ENCODE measurements at places on chromosomes 12 and 14.

DNA sequence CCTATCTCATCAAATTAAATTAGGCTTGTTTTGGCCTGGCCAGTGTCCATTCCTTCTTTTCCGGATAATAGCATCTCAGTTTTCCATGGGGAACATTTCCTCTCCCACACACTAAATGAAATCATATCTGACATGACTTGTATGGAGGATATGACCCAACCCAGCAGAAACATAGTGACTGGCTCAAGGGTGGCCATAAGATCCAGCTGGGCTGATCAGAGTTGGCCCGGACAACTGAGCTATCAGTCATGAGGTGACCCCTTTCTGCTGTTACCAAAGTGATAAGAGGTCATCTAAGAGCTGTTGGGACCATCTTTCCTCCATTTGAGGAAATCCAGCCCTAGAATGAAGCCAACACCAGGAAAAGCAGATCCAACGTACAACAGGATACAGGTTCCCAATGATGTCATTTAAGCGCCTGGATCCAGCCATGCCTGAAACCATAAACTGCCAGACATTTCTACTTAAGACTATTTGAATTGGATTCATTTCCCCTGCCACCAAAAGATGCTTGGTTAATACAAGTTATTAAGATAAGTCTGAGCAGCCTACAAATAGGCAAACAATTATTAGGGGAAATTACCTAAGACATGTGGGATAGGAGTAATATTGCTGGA, 20.7 kb upstream of the NCOR2 start:
- DNase-seq, result no peak

DNA sequence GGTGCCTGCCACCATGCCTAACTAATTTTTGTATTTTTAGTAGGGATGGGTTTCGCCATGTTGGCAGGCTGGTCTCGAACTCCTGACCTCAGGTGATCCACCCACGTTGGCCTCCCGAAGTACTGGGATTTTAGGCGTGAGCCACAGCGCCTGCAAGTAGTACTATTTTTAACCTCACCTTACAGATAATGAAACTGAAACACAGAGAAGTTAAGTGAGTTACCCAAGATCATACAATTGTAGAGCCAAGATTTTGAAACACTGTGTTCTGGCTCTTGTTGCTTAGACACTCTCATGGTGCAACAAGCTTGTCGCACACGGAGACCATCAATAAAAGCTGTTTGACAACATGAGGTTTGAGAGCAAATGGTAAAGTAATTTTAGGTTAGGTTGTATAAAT, 159.1 kb upstream of the LMNTD1 start:
- peak; percentile 3 for DNase-seq

DNA sequence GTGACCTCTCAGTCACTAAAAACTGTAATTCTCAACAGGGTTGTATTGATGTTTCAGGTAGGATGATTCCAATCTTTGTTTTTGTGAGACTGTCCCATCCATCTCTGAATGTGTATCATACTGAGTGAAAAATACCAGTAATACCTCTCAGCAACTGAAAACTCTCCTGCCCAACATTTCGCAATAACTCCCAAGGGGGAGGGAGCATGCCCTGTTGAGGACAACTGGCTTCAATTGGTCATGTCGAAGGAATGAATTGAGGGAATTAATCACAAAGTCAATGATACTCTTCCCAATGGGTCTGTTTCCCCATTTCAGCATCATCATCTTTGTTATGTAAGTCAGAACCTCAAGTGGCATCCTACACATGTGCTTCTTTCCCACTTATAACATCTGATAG, 102.4 kb upstream of the E2F7 start:
- DNase-seq, result no peak

DNA sequence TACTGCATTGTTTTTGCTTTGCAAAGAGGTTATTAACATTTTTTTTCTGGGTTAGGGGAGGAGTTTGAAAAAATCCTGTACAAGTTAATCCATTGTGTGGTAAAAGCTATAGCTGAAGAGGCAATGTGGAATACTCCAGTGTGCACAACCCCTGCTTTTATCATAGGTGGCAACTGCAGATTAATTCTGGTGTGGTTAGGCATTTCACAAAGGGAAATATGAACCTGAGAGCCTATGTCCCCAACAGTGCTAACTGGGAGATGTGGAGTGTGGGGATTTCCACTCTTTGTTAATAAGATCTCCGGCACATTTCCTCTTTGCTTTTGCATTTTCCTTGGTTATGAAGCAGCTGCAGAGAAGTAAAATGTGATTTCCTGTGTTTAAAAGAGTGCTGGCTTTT, 33.6 kb downstream of the PRORP start:
- peak; percentile 45 for DNase-seq

GRCh38 chr14:97428808-97429440, 631.7 kb downstream of the VRK1 start:
- no peak for DNase-seq

- peak; percentile 78 for DNase-seq
Observed at GRCh38 chr12:81668475-81668874, 90.7 kb downstream of the PPFIA2 start.

DNA sequence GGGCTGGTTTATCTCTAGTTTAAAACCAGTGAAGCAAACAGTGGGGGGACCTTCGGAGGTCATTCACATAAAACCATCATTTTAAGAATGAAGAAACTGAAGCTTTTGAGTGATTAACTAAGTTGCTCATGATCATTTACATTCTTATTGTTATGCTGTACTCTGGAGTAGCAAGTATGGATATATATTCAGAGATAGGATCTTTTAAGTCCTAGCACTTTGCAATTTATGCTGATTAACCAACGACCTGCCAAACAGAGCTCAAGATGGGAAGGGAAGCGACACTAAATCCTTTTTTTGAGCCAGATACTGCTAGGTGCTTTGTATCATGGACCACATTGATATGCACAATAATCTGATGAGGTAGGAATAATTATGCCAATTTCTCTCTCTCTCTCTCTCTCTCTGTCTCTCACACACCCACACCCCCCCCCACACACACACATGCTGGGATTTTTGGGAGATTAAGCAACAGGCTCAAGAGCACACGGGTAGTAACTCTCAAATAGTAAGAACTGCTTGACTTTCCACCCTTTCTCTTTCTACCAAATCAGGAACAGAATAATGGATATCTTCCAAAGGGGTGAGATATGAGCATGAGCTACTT, 303.4 kb downstream of the APAF1 start:
- DNase-seq, result no peak

- DNase-seq, result no peak
Observed at GRCh38 chr12:26018926-26019325, 60.4 kb downstream of the RASSF8 start.

DNA sequence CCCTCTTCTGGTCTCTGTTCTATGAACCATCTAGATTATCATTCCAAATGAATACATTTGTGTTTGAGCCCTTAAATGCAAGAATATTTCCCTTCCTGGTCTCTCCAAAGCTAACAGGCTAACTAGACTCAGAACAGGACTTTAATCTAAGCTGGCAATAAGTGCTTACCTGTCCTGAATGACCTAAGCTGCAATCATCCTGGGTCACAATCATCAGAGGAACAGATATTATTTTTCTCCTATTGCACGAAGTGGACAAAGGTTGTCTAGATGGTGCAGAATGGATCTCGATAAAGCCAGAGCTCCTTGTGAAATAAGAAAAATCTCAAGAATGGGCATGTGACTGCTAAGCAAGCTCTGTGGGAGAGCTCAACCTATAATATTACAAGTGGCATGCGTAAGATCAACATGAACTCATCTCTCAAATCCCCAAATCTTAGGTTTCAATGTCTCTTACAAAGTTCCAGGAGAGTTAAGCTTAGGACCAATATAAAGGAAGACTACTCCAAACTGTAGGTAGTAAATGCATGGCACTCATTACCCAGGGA, 10.6 kb upstream of the NUMB start:
- no peak for DNase-seq

GRCh38 chr14:50362764-50363713, 33.6 kb downstream of the CDKL1 start:
- peak; percentile 35 for DNase-seq

- DNase-seq, result no peak
Observed at GRCh38 chr14:73789989-73790581, 61.5 kb upstream of the PTGR2 start.

DNA sequence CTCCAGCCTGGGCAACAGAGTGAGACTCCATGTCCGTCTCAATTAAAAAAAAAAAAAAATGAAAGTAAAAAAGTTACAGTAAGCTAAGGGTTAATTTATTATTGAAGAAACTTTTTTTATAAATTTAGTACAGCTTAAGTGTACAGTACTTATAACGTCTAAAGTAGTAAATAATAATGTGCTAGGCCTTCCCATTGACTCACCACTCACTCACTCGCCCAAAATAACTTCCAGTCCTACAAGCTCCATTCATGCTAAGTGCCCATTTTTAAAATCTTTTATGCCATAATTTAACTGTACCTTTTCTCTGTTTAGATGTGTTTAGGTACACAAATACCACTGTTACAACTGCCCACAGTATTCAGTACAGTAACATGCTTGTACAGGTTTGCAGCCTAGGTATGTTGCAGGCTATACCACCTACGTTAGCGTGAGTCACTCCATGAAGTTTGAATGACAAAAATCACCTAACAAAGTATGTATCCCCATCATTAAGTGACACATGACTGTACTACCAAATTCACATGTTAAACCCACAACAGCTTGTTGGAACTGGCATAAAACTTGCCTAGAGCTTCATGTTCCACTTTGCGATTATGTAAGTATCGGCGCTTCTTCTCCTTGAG, 10.7 kb downstream of the KANSL2 start:
- DNase-seq, result no peak

DNA sequence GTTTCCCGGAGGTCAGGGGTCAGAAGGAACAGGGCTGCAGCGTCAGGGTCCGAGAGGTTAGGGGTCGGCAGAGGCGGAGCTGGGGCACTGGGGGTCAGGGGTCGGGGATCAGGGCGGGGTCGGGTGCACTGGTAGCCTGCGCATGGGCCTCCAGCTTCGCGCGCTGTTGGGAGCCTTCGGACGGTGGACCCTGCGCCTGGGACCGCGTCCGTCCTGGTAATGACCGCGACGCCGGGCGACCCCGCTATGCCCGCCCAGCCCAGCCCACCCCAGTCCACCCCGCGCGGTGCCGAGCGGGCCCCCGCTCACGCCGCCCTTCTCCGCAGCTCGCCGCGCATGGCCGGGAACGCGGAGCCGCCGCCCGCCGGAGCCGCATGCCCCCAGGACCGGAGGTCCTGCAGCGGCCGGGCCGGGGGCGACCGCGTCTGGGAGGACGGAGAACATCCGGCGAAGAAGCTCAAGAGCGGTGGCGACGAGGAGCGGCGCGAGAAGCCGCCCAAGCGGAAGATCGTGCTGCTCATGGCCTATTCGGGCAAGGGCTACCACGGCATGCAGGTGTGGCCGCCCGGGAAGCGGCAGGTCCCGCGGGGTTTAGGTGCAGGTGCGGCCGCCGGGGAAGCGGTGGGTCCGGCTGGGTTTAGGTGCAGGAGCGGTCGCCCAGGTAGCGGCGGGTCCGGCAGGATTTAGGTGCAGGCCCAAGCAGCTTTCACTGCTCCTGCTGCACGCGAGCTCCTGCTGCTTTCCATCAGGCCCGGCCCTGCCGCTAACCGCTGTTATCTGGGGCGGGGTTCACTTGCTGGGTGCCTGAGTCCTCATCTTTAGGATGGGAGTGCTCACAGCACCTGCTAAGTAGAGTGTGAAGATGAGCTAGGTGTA, 743 bp downstream of the PUS1 start:
- peak; percentile 33 for DNase-seq

DNA sequence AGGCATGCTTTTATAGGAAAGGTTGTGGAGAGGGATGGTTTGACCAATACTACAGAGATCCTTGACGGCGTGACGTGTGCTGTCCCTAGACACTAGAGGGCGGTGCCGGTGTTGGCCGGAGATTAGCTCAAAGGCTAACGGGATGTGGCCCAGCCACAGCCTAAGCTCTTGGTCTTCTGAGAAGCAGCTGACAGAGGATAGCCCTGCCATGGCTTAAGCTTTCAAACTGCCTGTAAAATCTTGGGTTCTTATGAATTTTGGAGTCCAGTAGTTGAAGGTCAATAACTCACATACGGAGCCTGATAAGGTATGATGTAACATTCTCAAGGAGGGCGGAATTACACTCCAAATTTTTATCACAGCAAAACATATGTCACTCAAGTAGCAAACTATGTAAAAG, 515.7 kb upstream of the ATXN7L3B start:
- peak; percentile 36 for DNase-seq

GRCh38 chr12:119870457-119870856, 6.7 kb downstream of the CIT start:
- DNase-seq, result no peak

- DNase-seq, result no peak
Observed at GRCh38 chr12:65200007-65200665, 30.8 kb downstream of the LEMD3 start.

GRCh38 chr12:82803201-82803600, 116.5 kb downstream of the TMTC2 start:
- DNase-seq, result no peak

GRCh38 chr12:92624236-92624635, 78.6 kb upstream of the PLEKHG7 start:
- DNase-seq, result no peak

DNA sequence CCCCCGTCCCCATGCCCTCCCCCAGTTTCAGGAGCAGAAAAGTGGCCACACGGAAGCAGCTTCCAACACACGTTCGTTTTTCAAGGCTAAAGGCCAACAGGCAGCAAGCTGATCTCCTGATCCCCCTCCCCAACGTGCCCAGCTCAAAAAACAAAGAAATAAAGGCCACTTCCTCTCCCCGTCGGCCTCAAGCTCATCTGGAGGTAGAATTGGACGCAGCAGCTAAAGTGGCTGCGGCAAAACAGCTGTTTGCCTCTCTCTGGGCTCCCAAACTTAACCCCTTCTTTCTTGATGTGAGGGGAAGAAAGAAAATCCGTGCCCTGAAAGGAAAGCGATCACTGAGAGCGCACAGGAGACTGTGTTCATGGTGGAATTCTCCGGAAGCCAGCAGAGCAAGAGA, 66.3 kb downstream of the SCARB1 start:
- no peak for DNase-seq

- DNase-seq, result peak; percentile 43
Observed at GRCh38 chr14:51419685-51420084, 179.6 kb downstream of the TMX1 start.

GRCh38 chr12:55694188-55694515, 13.6 kb downstream of the ITGA7 start:
- no peak for DNase-seq

DNA sequence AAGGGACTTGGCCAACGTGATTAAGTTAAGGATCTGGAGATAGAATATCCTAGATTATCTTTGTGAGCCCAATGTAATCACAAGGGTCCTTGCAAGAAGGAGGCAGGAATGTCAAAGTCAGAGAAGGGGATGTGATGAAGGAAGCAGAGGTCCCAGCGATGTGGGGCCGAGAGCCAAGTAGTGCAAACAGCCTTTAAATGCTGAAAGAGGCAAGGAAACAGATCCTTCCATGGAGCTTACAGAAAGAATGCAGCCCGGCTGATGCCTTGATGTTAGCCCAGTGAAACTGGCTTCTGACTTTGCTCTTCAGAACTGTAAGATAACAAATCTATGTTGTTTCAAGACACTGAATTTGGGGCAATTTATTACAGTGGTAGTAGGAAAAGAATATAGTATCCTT, 74.9 kb downstream of the NEDD1 start:
- DNase-seq, result no peak

Data from activated CD4-positive, alpha-beta T cell treated with anti-CD3 and anti-CD28 coated beads, Interleukin-2, amount 50 U/mL, for 16 hours (primary cell).